ENCODE measurements at places on chromosomes 12 and 14. TPM values are rescaled to one million over a fixed set of nuclear protein-coding genes. Genes with fewer than 3 reads are reported as not detected.

DNA sequence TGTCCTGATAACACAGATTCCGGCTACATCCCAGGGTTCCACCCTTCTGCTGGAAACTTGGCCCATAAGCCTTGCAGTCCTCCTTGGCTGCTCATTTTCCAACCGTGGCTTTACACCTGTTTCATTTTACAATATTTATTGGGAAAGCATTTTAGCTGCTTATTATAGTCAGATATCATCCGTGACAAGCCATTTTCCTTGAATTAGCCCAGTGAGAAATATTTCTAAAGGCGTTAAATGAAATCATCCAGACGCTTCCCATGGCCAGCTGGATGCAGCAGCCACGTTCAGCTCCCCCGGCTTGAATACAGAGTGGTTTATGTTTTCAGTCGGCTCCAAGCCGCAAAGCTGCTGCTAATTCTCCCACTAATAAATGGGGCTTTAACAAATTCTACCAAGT lies 245.0 kb upstream of the PELI2 start:
- DNase-seq: no peak
- H3K4me3 ChIP-seq: no peak overlapping the region
- no peaks in the 10 kb centered on the region for H3K4me1 ChIP-seq
- H3K27ac ChIP-seq: no peak overlapping the region

- H3K4me1 ChIP-seq: peaks cover 30% of the 10 kb centered on the region
- H3K4me3 ChIP-seq: peak overlapping the region; percentile 58
- H3K27ac ChIP-seq: peak overlapping the region; percentile 70
- DNase-seq: no peak
Measured at GRCh38 chr14:103028161-103028767, 29.1 kb downstream of the CDC42BPB start.

PMEL gene
- 0.99 TPM for total RNA-seq

DNA sequence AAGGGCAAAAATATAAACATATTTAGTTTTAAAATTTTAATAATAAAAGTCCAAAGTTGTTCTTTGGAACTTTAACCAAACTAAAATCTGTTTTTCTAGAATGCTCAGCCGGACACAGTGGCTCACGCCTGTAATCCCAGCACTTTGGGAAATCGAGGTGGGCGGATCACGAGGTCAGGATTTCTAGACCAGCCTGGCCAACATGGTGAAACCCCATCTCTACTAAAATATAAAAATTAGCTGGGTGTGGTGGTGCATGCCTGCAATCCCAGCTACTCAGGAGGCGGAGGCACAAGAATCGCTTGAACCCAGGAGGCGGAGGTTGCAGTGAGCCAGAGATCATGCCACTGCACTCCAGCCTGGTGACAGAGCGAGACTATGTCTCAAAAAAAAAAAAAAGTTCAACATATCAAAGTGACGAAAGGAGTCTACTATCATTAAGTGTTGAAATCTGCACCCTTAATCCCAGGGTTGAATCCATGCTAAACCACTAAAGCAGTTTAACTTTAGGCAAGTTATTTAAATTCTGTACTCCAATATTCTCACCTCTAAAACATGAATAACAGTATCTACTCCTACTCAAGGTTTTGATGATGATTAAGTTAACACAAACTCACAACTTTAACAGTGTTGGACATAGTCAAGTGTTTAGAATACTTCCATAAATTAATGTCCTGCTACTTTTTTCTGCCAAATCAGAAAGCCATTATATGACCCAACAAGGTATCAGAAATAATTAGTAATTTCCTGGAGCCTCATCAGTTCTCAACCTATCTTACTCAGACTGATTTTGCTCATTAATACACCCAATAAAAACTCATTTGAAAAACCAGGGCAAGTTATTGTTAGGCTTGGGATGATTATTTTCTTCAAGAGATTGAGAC lies 11.0 kb downstream of the HNRNPC start:
- H3K4me3 ChIP-seq: no peak overlapping the region
- peaks cover 81% of the 10 kb centered on the region for H3K4me1 ChIP-seq
- H3K27me3 ChIP-seq: no peaks in the 10 kb centered on the region
- H3K27ac ChIP-seq: no peak overlapping the region

COX8C gene
- total RNA-seq: not detected

GRCh38 chr12:22700106-22700505 lies 75.1 kb downstream of the ETNK1 start:
- no peak overlapping the region for H3K4me3 ChIP-seq
- no peak overlapping the region for H3K27ac ChIP-seq
- no peaks in the 10 kb centered on the region for H3K27me3 ChIP-seq
- no peak for DNase-seq

- DNase-seq: no peak
- no peaks in the 10 kb centered on the region for H3K36me3 ChIP-seq
- no peaks in the 10 kb centered on the region for H3K27me3 ChIP-seq
- H3K27ac ChIP-seq: no peak overlapping the region
Measured at GRCh38 chr12:54749191-54749818, 101.1 kb upstream of the DCD start.

DNA sequence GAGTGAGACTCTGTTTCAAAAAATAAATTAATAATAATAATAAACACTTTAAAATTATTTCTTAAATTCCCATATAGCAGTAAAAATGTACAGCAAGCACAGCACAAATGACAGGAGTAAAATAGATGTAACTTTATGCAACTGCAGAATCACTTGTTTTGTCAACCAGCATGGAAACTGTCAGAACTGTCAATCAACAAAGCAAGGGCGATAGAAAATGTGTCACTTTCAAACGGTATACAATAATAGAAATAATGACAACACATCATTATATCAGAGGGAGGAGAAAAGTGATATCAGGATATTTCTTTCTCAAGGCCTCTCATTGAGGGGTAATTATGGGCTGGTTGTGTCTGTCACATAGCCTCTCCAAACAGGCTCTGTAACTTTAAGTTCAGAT lies 68.2 kb downstream of the KLHL28 start:
- no peaks in the 10 kb centered on the region for H3K27me3 ChIP-seq
- H3K27ac ChIP-seq: no peak overlapping the region
- peaks cover 8% of the 10 kb centered on the region for H3K4me1 ChIP-seq
- H3K4me3 ChIP-seq: no peak overlapping the region
- DNase-seq: no peak

GRCh38 chr14:96129128-96129736 lies 75.4 kb upstream of the BDKRB2 start:
- H3K4me1 ChIP-seq: no peaks in the 10 kb centered on the region

PKP2 gene
- 8.8 TPM for total RNA-seq

DNA sequence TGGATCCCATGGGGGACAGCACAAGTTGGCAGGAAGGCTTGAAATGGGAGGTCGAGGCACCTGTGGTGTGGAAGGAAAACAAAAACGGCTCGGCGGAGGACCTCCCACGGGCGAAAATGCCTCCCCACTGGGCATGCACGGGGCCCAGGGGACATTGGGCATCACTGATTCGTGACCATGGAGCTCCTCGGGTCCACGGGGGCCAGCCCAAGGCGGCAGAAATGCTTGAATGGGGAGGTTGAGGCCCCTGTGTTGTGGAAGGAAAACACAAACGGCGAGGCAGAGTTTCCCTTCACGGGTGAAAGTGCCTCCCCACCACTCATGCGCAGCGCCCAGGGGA lies 376.0 kb downstream of the ALG10 start:
- H3K4me1 ChIP-seq: no peaks in the 10 kb centered on the region
- DNase-seq: no peak
- no peaks in the 10 kb centered on the region for H3K27me3 ChIP-seq
- no peaks in the 10 kb centered on the region for H3K36me3 ChIP-seq

GRCh38 chr12:129827866-129828384 lies 75.9 kb downstream of the TMEM132D start:
- H3K4me3 ChIP-seq: no peak overlapping the region
- no peaks in the 10 kb centered on the region for H3K27me3 ChIP-seq
- no peaks in the 10 kb centered on the region for H3K4me1 ChIP-seq
- H3K27ac ChIP-seq: no peak overlapping the region
- DNase-seq: no peak

FOXG1 gene
- not detected for total RNA-seq

DNA sequence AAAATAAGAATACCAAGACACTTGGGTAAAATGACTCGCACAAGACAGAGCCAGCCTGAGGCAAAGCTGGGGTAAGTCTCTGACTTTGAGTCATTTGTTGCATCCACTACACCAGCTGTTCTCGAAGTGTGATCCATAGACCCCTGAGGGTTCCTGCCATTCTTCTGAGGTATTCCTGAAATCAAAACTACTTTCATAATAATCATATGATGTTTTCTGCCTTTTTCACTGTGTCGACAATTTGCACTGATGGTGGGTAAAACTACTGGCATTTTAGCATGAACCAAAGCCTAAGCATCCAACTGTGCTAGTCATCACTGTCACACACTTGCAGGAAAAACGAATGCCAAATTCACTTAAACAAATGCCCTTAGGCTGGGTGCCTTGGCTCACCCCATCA lies 135.5 kb upstream of the FUT8 start:
- H3K4me1 ChIP-seq: no peaks in the 10 kb centered on the region
- no peaks in the 10 kb centered on the region for H3K27me3 ChIP-seq
- no peak overlapping the region for H3K4me3 ChIP-seq
- no peak overlapping the region for H3K27ac ChIP-seq
- DNase-seq: no peak

GPRC5D gene
- not detected for total RNA-seq

LRP10 gene
- 209 TPM for total RNA-seq

GRCh38 chr12:89084751-89085150 lies 267.6 kb downstream of the DUSP6 start:
- no peaks in the 10 kb centered on the region for H3K36me3 ChIP-seq
- H3K4me1 ChIP-seq: no peaks in the 10 kb centered on the region
- DNase-seq: no peak
- no peak overlapping the region for H3K27ac ChIP-seq

DNA sequence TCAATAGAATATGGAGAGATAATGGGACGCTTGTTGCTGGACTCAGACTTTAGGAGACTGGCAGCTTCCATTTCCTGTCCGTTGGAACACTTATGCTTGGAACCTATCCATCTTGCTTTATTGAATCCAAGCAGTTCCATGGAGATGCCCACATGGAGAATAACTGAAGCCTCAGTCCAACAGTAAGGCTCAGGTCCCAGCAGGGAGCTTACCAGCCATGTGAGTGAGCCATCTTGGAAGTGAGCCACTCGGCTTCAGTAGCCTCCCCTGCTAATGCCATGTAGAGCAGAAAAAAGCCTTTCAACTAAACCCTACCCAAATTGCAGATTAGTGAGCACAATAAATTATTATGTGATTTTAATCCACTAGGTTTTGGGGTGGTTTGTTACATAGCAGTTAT lies 538.8 kb upstream of the STXBP6 start:
- no peaks in the 10 kb centered on the region for H3K36me3 ChIP-seq
- no peak for DNase-seq
- no peaks in the 10 kb centered on the region for H3K4me1 ChIP-seq

SLC5A8 gene
- total RNA-seq: not detected

RTN1 gene
- total RNA-seq: 129 TPM

GRCh38 chr14:61444215-61444768 lies 122.9 kb downstream of the PRKCH start:
- H3K4me1 ChIP-seq: peaks cover 3% of the 10 kb centered on the region
- no peaks in the 10 kb centered on the region for H3K36me3 ChIP-seq
- DNase-seq: no peak
- no peak overlapping the region for H3K27ac ChIP-seq

- no peaks in the 10 kb centered on the region for H3K4me1 ChIP-seq
- H3K27me3 ChIP-seq: no peaks in the 10 kb centered on the region
- H3K4me3 ChIP-seq: no peak overlapping the region
- no peak for DNase-seq
- H3K27ac ChIP-seq: no peak overlapping the region
- no peaks in the 10 kb centered on the region for H3K36me3 ChIP-seq
Measured at GRCh38 chr12:27237790-27238771, 6.0 kb upstream of the STK38L start.

- no peaks in the 10 kb centered on the region for H3K36me3 ChIP-seq
- no peaks in the 10 kb centered on the region for H3K4me1 ChIP-seq
- no peak overlapping the region for H3K4me3 ChIP-seq
- H3K27me3 ChIP-seq: no peaks in the 10 kb centered on the region
- H3K27ac ChIP-seq: no peak overlapping the region
- no peak for DNase-seq
Measured at GRCh38 chr12:52632656-52633055, 14.3 kb upstream of the KRT73 start.

- H3K4me1 ChIP-seq: peaks cover 30% of the 10 kb centered on the region
- no peaks in the 10 kb centered on the region for H3K27me3 ChIP-seq
- H3K4me3 ChIP-seq: peak within 1 kb of the TSS; percentile 96
Measured at GRCh38 chr14:77097700-77098528, at the start of gene CIPC. Gene CIPC (plus strand): TSS chr14:77098258. CDS start chr14:77105709, 7,451 bp downstream.

DNA sequence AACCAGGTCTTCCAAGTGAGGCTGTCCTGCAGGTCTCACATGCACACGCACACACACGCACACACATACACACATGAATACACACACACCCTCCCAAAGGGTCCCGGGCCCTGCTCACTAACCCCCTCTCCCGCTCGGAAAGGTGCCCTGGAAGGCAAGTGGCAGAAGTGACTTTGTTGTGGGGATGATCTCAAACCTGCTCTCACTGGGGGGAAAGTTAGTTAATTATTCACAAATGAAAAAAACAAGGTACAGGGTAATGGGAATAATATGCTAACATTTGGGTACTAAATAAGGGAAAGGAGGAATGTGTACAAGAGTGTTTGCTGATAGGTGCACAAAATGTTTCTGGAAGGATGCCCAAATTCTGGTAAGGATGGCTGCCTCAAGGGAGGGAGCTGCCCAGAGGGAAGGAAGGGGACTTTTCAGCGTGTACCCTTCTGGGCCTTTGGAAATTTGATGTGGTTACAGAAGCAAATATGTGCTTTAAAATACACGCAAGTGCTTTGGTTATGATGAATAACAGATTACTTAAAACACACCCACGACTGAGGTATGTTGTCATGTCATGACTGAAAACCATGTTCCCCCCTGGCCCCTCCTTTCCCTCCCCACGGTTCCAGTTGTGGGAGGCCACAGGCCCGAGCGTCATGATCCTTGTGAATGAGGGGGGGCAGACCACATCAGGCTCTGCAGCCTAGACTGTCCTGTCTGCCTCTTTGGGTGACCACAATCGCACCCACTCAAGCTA lies 43.3 kb upstream of the PLEKHG6 start:
- H3K27me3 ChIP-seq: no peaks in the 10 kb centered on the region
- DNase-seq: no peak
- H3K36me3 ChIP-seq: no peaks in the 10 kb centered on the region
- H3K4me3 ChIP-seq: no peak overlapping the region
- no peaks in the 10 kb centered on the region for H3K4me1 ChIP-seq

OR4K1 gene
- total RNA-seq: not detected

RDH16 gene
- 0.54 TPM for total RNA-seq

- no peak overlapping the region for H3K4me3 ChIP-seq
- no peaks in the 10 kb centered on the region for H3K36me3 ChIP-seq
- H3K27ac ChIP-seq: no peak overlapping the region
- no peaks in the 10 kb centered on the region for H3K4me1 ChIP-seq
Measured at GRCh38 chr14:72052356-72052755, 120.1 kb downstream of the RGS6 start.
